Hepatocyte (in vitro differentiated cells): ENCODE measurements at places on chromosomes 11 and 22. TPM values are rescaled to one million over a fixed set of nuclear protein-coding genes. Genes with fewer than 3 reads are reported as not detected.

DNA sequence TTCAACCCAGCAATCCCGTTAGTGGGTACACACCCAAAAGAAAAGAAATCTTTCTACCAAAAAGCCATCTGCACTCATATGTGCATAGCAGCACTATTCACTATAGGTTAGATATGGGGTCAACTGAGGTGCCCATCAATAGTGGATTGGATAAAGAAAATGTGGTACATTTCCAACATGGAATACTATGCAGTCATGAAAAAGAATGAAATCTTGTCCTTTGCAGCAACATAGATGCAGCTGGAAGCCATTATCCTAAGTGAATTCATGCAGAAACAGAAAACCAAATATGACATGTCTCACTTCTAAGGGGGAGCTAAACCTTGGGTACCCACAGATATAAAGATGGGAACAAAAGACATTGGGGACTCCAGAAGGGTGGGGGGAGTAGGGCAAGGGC lies 1.9 kb upstream of the ARHGAP8 start:
- H3K36me3 ChIP-seq = no peaks in the 10 kb centered on the region
- H3K4me3 ChIP-seq = no peak overlapping the region
- DNase-seq = no peak
- H3K4me1 ChIP-seq = peaks cover 49% of the 10 kb centered on the region
- no peaks in the 10 kb centered on the region for H3K27me3 ChIP-seq
- H3K27ac ChIP-seq = no peak overlapping the region

- peaks cover 50% of the 10 kb centered on the region for H3K4me1 ChIP-seq
- H3K27me3 ChIP-seq = no peaks in the 10 kb centered on the region
- H3K4me3 ChIP-seq = no peak overlapping the region
Measured at GRCh38 chr11:20032577-20033260, 127.6 kb downstream of the DBX1 start.

DNA sequence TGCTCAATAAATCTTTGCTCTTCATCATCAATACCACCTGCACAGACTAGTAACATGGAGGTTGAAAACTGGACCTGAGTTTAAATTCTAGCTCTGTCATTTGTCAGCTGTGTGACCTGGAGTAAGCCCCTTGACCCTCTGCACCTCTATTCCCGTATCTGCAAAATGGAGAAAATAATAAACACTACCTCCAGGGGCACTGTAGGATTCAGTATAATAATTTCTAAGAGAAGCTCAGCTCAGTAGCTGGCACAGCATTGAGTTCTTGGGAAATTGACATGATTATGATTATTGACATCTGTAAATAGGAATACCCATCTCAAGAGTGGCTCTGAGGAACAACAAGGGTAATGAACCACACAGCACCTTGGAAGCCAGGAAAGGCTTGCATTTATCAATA lies 78.4 kb downstream of the MN1 start:
- H3K4me1 ChIP-seq = peaks cover 11% of the 10 kb centered on the region
- no peak overlapping the region for H3K4me3 ChIP-seq
- H3K27me3 ChIP-seq = no peaks in the 10 kb centered on the region
- no peak for DNase-seq
- no peak overlapping the region for H3K27ac ChIP-seq

GRCh38 chr11:90251599-90251998 lies 28.8 kb upstream of the CHORDC1 start:
- H3K4me1 ChIP-seq = no peaks in the 10 kb centered on the region
- H3K27me3 ChIP-seq = no peaks in the 10 kb centered on the region
- H3K27ac ChIP-seq = no peak overlapping the region
- no peak overlapping the region for H3K4me3 ChIP-seq
- no peak for DNase-seq
- no peaks in the 10 kb centered on the region for H3K36me3 ChIP-seq

- H3K36me3 ChIP-seq = no peaks in the 10 kb centered on the region
- no peak overlapping the region for H3K4me3 ChIP-seq
- no peaks in the 10 kb centered on the region for H3K27me3 ChIP-seq
- DNase-seq = no peak
- H3K4me1 ChIP-seq = peaks cover 11% of the 10 kb centered on the region
- no peak overlapping the region for H3K27ac ChIP-seq
Measured at GRCh38 chr11:110071197-110071596, 22.0 kb upstream of the ZC3H12C start.

Gene LRRC4C
- total RNA-seq = 2.4 and 3.1 TPM in 2 replicates

Gene VPREB1
- total RNA-seq = not detected in 2 replicates

Gene SLC17A6
- total RNA-seq = not detected in 2 replicates

Gene CARD18
- not detected in 2 replicates for total RNA-seq

Gene SUSD2
- total RNA-seq = 6.1 and 9.7 TPM in 2 replicates
